ENCODE measurements at places on chromosomes 7 and 10.

DNA sequence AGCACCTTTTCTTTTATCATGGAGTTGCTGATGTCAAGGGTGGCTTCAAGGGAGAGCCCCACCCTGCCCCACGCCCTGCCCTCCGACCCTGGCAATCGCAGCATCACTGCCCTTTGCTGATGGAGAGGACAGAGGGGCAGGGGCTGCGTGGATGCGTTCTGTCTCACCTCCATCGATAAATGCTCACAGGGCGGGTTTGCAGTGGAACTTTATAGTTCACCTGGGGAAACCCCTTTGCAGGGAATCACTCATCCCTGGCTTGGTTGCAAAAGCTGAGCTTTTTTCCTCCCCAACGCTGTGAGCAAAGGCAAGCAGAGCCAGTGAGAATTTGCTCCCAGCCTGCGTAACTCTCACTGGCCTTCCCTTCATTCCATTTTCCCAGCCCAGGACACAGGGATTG, 176.8 kb downstream of the WDR37 start:
- DNase-seq: no peak

- DNase-seq: peak; percentile 13
These were observed 304.2 kb downstream of the RPS24 start for GRCh38 chr10:78337646-78338391.

- no peak for DNase-seq
These were observed 58.3 kb downstream of the CYP26A1 start for GRCh38 chr10:93131986-93132385.

DNA sequence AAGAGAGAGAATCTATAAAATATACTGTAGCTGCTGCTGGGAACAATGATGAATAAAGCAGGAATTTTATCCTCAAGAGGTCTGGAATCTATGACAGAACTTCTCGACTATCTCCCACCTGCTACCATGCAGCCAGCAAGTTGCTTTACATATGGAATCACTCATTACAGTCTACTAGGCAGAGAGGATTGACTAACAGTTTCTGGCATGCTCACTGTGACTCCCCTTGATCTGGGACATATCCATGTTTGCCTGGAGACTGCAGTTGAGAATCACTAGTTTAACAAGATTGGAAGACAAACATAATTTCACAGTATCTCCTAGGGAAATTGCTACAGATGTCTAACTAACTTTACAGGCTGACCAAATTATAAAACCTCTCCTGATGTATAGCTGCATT, 13.3 kb downstream of the GPR37 start:
- DNase-seq: no peak

- DNase-seq: no peak
These were observed 994 bp upstream of the MAGI2 start for GRCh38 chr7:79454361-79454960.

DNA sequence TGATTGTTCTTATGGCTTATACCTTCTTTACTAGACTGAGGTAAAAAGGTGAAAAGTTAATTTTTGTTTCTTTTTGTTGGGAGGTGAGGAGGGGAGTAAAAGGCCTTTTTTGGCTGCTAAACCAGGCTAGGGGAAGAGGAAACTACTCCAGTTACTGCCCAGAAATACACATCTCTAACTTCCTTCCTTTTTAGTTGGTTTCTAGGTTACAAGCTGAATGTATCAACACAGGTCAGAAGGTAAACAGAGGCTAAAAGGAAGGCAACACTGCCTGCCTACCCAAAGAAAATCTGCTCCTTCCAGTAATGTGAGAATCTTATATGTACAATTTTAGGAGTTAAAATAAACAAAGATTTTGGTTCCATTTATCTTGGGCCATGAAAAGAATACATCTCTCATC, 140.4 kb downstream of the NRBF2 start:
- no peak for DNase-seq
